ENCODE measurements at places on chromosomes 3 and 15.

- DNase-seq, result no peak
Measured at GRCh38 chr3:161540594-161540993, 44.0 kb downstream of the OTOL1 start.

DNA sequence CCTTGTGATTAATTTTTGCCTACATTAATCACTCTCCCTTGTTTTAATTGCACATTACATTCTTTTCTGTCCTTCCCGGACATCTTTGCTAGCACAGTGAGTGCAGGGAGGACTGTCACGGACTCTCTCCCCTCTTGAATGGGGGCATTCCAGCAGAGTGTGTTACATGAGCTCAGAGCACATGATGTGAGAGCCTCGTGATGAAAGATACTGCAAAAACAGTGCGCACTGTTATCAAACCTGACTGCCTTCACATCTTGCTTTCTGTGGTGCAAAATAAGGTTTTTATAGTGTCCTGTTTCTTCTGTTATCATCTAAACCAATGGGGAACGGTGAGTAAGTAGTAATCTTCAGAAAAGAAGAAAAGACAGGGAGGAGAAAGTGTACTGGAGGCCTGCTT is 167.5 kb downstream of the PGPEP1L start:
- no peak for DNase-seq

DNA sequence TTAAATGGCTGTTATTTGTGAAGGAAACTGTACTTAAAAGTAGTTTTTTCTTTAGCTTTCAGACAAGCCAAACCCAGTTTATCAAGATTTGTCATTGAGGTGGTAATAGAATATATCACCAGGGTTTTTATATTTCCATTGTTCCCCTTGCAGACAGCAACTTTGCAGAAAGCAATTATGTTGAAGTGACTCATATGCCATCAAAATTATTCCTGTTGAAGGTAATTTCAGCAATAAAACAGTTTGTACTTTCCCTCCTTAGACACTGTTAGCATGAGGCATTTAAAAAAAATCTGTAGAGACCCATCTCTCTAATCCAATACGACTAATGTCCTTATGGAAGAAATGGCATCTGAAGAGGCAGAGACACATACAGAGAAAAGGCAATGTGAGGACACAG is 219.0 kb downstream of the NFKBIZ start:
- no peak for DNase-seq

DNA sequence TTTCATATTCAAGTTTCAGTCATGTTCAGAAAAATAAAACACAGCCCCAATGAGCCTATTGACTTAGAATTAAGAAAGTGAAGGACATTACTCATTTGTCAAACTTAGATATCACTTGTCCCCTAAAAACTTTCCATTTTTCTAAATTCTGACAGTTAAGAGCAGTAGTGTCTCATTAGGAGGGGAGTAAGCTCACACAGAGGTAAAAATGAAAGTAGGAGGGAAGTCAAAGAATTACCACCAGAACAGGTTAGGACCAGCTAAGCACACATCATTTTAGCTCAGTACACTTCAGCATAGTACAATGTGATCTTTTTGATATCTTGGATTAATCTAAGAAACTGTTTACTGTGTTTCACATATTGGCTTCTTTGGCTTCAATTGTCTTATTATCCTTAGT is 64.3 kb downstream of the OSTN start:
- no peak for DNase-seq

All from glutamatergic neuron (in vitro differentiated cells).